Bronchial smooth muscle cell (primary cell): ENCODE measurements at places on chromosomes 5 and 9. TPM values are rescaled to one million over a fixed set of nuclear protein-coding genes. Genes with fewer than 3 reads are reported as not detected.

The RLN2 gene
- not detected in 2 replicates for total RNA-seq

The FOXD4 gene
- 0.09 and 0.16 TPM in 2 replicates for total RNA-seq

The PCDHGA3 gene
- 1.0 and 1.9 TPM in 2 replicates for total RNA-seq

The DMRT1 gene
- total RNA-seq = not detected in 2 replicates

The IFNB1 gene
- total RNA-seq = not detected in 2 replicates

The TSLP gene
- 2.5 and 15.9 TPM in 2 replicates for total RNA-seq

The CXCL14 gene
- total RNA-seq = not detected in 2 replicates

The LRRC26 gene
- total RNA-seq = not detected in 2 replicates

The SELENOP gene
- total RNA-seq = 87.6 and 223 TPM in 2 replicates

The TMEM174 gene
- total RNA-seq = not detected in 2 replicates

The TTLL11 gene
- total RNA-seq = 2.5 and 3.6 TPM in 2 replicates

The TNPO1 gene
- total RNA-seq = 193 and 442 TPM in 2 replicates
